ENCODE measurements at places on chromosomes 13 and 19. TPM values are rescaled to one million over a fixed set of nuclear protein-coding genes. Genes with fewer than 3 reads are reported as not detected.

OR7A5 gene
- total RNA-seq = not detected

DNA sequence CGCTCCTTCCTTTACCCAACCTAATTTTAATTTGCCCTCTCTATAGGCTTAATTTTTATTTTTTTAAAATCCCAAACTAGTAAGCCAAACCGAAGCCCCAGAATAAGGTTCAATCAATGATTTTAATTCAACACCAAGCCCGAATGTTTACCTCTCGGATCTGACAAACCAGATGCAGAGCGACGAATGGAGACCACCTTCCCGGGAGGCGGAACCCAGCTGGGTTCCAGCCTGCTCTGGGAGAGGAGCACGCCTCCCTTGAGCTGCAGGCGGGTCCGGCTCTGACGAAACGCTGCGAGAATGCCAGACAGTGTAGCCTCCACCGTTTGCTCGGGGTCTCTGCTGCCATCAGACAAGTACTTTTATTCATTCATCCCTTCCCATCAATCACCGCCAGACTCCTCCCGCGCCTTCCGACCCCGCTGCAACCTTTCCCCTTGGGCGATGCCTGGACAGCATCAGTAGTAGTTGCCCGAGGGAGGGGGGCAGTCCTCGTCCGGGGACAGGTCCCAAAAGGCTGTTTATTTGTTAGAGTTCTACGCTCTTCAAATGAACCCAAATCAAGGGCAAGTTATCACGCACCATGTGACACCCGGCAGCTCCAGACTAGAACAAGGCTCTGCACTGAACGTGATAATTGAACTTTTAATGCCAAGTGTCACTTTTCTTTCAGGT, 752 bp upstream of the EDNRB start:
- peak; percentile 2 for DNase-seq

KCNRG gene
- 0.31 TPM for total RNA-seq

ADM5 gene
- 5.6 TPM for total RNA-seq

DNA sequence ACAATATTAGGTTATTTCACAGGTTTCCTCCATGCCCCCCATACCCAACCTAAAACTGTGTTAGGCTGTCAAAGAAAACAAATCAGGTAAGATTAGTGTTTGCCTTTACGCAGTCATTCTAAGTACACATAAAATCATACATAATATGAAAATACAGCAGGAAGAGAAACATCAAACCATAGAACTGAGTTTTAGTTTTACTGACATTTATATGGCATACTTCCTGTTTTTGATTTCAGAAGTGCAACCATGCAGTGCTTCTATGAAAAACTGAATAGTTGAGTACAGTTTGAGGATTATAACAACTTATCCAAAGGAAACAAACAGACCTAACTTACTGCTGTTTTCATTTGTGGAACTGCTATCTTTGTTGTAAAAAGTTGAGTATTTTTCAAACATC, 91.3 kb downstream of the KCNRG start:
- no peak for DNase-seq

Measured in activated naive CD4-positive, alpha-beta T cell treated with anti-CD3 and anti-CD28 coated beads, Interleukin-2, amount 50 U/mL, for 72 hours (primary cell).